H1 (cell line): ENCODE measurements at places on chromosomes 11 and 22.

GRCh38 chr11:66967670-66968425 lies 7.3 kb upstream of the C11orf86 start:
- H3K36me3 ChIP-seq = no peaks in the 10 kb centered on the region
- no peak for DNase-seq
- no peaks in the 10 kb centered on the region for H3K4me1 ChIP-seq
- no peak overlapping the region for H3K4me3 ChIP-seq

- H3K36me3 ChIP-seq = no peaks in the 10 kb centered on the region
- peaks cover 21% of the 10 kb centered on the region for H3K27me3 ChIP-seq
- no peak overlapping the region for H3K27ac ChIP-seq
- H3K4me1 ChIP-seq = peaks cover 6% of the 10 kb centered on the region
These were observed 81.1 kb upstream of the WNT7B start for GRCh38 chr22:46058091-46058420.

- no peaks in the 10 kb centered on the region for H3K27me3 ChIP-seq
- H3K36me3 ChIP-seq = no peaks in the 10 kb centered on the region
- no peak for DNase-seq
These were observed 646.0 kb downstream of the OPCML start for GRCh38 chr11:132886335-132886734.

GRCh38 chr22:25509374-25509791 lies 55.1 kb upstream of the GRK3 start:
- no peaks in the 10 kb centered on the region for H3K27me3 ChIP-seq
- no peak overlapping the region for H3K4me3 ChIP-seq
- no peaks in the 10 kb centered on the region for H3K4me1 ChIP-seq
- no peak overlapping the region for H3K27ac ChIP-seq

DNA sequence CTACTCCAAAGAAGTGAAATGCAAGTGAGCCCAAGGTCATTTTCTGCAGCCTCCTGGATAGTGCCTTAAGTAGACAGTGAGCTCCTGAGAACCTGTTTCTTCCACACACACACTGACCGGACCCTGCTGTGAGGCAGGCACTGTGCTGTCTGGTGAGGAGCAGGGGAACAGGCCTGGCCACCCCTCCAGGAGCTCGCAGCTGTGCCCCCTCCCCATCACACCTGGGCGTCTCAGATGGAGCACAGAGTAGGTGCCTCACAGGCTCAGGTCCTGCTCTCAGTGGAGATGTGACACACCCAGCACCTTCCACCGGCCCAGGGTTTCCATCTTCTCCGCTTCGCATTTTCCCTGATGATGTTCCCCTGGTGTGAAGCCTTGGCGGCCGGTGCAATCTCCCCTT lies 174.9 kb downstream of the ST3GAL4 start:
- no peak overlapping the region for H3K27ac ChIP-seq
- no peaks in the 10 kb centered on the region for H3K27me3 ChIP-seq
- no peak for DNase-seq

- no peaks in the 10 kb centered on the region for H3K36me3 ChIP-seq
- no peak overlapping the region for H3K27ac ChIP-seq
- no peak overlapping the region for H3K4me3 ChIP-seq
- no peaks in the 10 kb centered on the region for H3K4me1 ChIP-seq
These were observed 108.9 kb downstream of the CD44 start for GRCh38 chr11:35247863-35248262.

- no peak overlapping the region for H3K27ac ChIP-seq
- no peak for DNase-seq
- peaks cover 2% of the 10 kb centered on the region; the same call in 1 of the 2 replicates for H3K4me1 ChIP-seq
- no peak overlapping the region for H3K4me3 ChIP-seq
These were observed 5.5 kb upstream of the SLC37A2 start for GRCh38 chr11:125057693-125058016.

- DNase-seq = no peak
- H3K4me3 ChIP-seq = no peak overlapping the region
- no peak overlapping the region for H3K27ac ChIP-seq
- H3K27me3 ChIP-seq = no peaks in the 10 kb centered on the region
- H3K36me3 ChIP-seq = no peaks in the 10 kb centered on the region; the same call in 1 of the 2 replicates
These were observed 228.6 kb downstream of the BRD1 start for GRCh38 chr22:49599039-49599438.
